ENCODE measurements at places on chromosomes 16 and 17.

DNA sequence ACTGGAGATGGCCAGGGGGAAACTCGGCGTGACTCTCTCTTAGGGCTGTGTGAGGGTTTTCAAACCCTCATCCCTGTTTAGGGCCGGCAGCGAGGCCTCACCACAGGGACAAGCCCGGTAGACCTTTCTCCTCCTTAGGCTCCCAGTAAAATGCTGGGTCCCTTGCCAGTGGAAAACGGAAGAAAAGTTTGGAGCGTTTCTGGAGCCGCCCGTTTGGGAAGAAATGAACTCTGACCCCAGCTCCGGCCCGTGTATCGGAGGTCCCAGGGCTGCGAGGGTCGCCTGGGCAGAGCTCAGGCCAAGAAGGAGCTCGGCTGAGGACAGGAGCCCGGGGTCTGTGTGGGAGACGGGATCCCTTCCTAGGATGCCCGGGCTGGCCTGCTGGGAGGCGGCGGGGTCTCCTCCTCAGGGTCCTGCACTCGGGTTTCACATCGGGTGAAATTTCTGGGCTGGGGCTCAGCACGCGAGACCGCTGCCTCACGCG is 23.2 kb downstream of the ZNF213 start:
- no peak for DNase-seq

- no peak for DNase-seq
Measured at GRCh38 chr16:54493594-54493993, 207.0 kb upstream of the IRX3 start.

- no peak for DNase-seq
Measured at GRCh38 chr17:49028271-49028670, 31.1 kb downstream of the IGF2BP1 start.

- DNase-seq, result peak; percentile 30
Measured at GRCh38 chr16:2785101-2785991, 2.0 kb downstream of the PRSS33 start.

- no peak for DNase-seq
Measured at GRCh38 chr17:36740157-36740556, 138.8 kb downstream of the MRM1 start.
